ENCODE measurements at places on chromosomes 7 and 10.

DNA sequence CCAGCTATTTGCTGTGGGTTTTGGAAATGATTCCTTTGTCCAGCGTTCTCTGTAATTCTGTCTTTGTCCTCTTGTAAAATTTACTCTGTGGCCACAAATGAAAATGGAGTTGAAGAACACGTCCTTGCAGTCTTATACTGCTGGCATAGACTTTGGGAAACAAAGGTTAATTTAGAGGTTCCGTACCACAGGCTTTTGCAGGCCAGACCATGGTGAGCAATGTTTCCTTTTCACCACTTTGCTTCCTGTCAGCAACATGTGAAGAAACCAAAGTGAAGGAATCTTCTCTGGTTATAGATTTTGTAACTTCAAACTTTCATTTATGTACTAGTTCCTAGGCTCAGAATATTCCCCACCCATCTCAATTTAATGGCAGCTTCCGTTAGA lies 488.5 kb downstream of the MDFIC start:
- DNase-seq, result peak; percentile 69

DNA sequence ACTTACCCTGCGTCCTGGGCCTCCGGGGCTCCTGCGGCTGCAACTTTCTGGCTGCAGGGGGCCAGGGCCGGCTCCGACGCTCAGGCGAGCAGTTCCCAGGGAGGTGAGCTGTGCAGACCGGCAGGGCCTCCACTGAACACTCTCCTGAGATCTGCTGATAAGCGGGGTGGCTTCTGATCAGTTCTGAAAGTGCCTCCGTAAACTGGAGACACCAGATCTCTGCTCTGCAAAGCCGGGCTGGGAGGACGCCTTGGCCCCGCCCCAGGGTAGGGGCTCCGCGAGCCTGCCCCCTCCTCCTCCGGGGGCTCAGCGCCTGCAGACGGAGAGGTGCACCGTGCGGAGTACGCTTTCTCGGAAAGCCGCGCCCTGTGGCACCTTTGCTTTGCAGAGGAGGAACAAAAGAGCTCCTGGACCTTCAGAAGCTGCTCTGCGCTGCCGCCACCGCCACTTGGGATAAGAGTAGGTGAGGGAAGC lies 141.3 kb upstream of the VKORC1L1 start:
- no peak for DNase-seq

- DNase-seq, result no peak
Observed at GRCh38 chr7:12674861-12675260, 12.6 kb upstream of the ARL4A start.

GRCh38 chr7:145902123-145902522 lies 214.5 kb upstream of the CNTNAP2 start:
- no peak for DNase-seq

GRCh38 chr10:43479275-43479674 lies 42.4 kb downstream of the ZNF487 start:
- DNase-seq, result no peak

DNA sequence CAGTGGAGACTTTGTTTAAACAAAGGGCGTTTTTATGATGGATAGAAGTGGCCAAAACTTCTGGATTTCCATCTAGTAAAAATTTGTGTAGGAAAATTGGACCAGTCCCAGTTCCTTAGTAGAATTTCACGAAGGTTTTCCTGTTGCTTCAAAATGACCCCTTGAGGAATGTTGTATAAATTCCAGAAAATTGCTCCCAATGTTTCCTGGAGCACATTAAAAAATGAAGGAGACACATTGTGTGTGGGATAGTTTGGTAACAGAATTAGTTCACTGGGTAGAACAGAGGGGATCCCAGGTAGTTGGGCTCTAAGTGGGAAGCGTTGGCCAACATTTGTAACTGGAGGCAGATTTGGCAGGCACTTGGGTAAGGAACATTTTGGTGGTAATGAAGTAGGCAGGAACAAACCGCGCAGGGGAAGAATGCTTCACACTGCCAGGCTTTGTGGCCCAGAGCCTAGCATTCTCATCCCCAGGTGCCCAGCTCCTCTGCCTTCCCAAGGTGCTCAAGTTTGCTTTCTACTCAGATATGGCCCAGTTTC lies 758.6 kb downstream of the AUTS2 start:
- no peak for DNase-seq

- no peak for DNase-seq
Observed at GRCh38 chr10:87837445-87837844, 19.4 kb upstream of the ATAD1 start.

DNA sequence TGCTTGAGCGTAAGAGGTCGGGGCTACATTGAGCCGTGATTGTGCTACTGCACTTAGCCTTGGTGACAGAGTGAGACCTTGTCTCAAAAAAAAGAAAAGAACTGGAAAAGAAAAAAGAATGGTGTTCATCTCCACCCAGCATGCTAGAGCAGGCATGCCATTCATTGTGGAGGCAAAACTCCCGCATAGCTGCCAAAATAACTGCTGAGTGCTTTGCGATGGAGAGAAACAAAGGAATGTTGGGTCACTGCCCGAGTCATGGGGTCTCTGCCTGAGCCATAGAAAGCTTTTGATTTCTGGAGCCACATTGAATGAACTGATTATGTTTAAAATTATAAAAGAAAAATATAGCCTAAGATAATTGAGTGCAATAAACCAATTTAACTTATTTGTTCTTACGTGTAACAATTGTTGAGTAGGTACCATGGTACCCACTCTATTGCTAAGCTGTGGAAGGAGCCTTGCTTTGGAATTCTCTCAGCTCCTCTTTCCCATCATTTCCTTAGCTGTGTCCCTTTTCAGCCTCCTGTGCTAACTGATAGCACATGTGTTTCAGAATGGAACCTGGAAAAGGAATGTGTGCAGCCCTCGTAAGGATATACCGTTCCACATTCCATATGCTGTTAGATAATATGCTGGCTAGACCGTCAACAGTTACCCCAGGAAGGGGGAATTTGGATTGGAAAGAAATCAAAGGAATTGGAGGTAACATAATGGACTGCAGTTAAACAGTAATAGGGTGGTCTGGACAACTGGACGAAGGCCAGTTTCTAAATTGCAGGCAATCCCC lies 99.0 kb downstream of the KIAA1217 start:
- DNase-seq, result no peak

- no peak for DNase-seq
Observed at GRCh38 chr7:21417647-21418046, 10.2 kb upstream of the SP4 start.

- DNase-seq, result no peak
Observed at GRCh38 chr7:118648002-118648401, 423.5 kb downstream of the ANKRD7 start.

- no peak for DNase-seq
Observed at GRCh38 chr7:25318047-25318446, 89.8 kb upstream of the NPVF start.

DNA sequence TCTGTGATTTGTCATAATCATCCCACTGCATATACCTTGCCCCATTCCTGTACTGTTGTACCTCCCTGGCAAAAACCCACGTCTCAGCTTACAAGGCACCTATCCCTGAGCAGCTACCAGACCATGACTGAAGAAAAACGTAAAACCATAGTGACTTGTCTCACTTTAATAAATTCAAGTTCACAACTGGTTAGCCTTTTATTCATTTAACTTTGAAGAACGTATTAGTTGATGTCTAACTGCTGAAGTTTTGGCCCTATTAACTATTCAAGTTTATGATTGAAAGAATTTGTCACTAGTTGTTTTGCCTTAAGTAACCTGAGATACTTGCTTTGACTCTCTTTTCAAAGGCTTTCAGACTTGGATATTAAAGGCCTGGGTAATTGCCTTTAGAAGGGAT lies 59.7 kb downstream of the GALNT11 start:
- DNase-seq, result no peak

All from GF-D8 (cell line).